ENCODE measurements at places on chromosomes 7 and 10. TPM values are rescaled to one million over a fixed set of nuclear protein-coding genes. Genes with fewer than 3 reads are reported as not detected.

Gene METTL27
- 2.3 TPM for total RNA-seq

Gene OGDH
- 116 TPM for total RNA-seq

- no peak for DNase-seq
Measured at GRCh38 chr10:123007558-123008354, 839 bp downstream of the IKZF5 start.

DNA sequence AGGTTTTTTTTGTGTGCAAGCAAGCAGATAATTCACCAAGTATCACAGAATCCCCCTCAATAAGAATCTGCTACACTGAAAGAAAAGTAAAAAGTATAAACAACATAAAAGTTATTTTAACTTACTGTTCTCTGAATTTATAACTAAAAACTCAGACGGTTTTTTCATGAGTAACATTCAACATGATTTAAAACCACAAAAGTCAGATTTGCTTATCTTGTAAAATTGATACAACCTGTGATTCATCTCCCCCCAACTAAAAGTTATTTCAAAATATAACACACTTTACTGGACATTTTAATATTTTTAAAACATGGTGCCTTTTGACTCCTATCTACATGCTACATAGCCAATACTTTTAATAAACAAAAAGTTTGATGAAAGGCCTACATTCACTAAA is 32.8 kb downstream of the TSPAN12 start:
- DNase-seq = no peak

Gene ASB10
- total RNA-seq = not detected

- no peak for DNase-seq
Measured at GRCh38 chr10:8052341-8052955, 2.0 kb upstream of the GATA3 start.

Gene MBL2
- not detected for total RNA-seq

- DNase-seq = no peak
Measured at GRCh38 chr10:114629824-114630730, 28.0 kb downstream of the ABLIM1 start.

Gene UCMA
- total RNA-seq = not detected

DNA sequence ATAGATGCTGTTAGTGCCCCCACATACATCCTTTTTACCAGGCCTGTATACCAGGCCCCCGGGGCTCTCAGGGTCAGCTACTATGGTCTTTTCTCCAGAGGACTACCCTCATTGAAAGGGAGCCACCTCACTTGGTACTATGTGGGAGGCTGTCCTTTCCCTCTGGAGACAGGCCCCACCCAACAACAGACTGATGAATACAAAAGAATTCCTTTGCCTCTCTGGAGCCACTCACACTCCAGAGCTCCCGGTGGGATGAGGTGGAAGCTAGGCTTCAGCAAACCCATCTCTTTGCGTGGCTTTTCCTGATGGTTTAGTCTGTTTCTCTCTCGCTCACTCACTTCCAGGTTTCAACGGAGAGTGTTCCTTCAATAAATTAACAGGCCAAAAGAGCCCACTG is 30.3 kb downstream of the ANKMY2 start:
- no peak for DNase-seq

Gene GIMAP7
- not detected for total RNA-seq
